Heart right ventricle (tissue), 16 donors: ENCODE measurements at places on chromosomes 4 and X.

DNA sequence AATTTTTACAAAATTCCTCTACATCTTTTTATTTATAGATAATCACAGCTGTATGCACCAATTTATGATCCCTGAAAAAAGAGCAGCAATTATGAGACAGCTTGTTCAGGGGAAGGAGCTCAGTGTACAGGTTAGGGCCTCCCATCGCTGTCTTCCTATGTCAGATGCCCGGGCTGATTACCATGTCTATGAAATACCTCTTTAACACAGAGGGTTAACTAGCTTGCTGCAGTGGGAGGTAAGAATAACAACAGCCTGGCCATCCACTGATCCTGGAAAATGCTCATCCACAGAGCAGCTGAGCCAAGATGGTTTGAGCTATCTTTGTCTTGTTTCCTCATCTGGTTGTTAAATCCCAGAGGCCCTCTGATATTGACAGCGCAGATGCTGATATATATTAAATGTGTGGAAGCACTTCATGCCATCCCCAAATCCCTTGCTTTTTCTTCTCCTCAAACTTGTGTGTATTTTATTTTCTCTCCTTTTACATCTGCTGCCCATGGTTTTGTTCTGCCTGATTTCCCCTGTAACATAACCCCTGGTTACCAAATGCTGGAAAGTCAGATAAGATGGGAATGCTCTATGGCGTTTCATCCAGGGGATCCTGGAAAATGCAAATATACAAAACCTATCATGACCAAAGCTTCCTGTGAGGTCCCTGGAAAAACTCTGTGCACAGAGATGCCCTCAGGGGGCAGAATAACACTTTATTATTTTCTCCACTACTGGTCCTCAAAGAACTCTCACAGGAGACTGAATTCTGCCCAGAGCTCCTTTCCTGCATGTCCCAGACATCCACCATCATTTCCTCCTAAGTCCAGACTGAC is 85.8 kb upstream of the PUDP start:
- no peaks in the 10 kb centered on the region for H3K36me3 ChIP-seq
- no peaks in the 10 kb centered on the region for H3K4me1 ChIP-seq
- no peak overlapping the region for H3K4me3 ChIP-seq
- H3K27ac ChIP-seq: no peak overlapping the region

- DNase-seq: no peak
- H3K4me1 ChIP-seq: peaks cover 25% of the 10 kb centered on the region
- no peak overlapping the region for H3K27ac ChIP-seq
- H3K27me3 ChIP-seq: no peaks in the 10 kb centered on the region
- H3K4me3 ChIP-seq: no peak overlapping the region
- no peaks in the 10 kb centered on the region for H3K36me3 ChIP-seq
Measured at GRCh38 chr4:186030795-186031194, 38.2 kb upstream of the TLR3 start.

- H3K4me1 ChIP-seq: no peaks in the 10 kb centered on the region
- H3K36me3 ChIP-seq: no peaks in the 10 kb centered on the region
- H3K4me3 ChIP-seq: no peak overlapping the region
- no peaks in the 10 kb centered on the region for H3K27me3 ChIP-seq
Measured at GRCh38 chrX:110167952-110168451, 149.9 kb downstream of the AMMECR1 start.

DNA sequence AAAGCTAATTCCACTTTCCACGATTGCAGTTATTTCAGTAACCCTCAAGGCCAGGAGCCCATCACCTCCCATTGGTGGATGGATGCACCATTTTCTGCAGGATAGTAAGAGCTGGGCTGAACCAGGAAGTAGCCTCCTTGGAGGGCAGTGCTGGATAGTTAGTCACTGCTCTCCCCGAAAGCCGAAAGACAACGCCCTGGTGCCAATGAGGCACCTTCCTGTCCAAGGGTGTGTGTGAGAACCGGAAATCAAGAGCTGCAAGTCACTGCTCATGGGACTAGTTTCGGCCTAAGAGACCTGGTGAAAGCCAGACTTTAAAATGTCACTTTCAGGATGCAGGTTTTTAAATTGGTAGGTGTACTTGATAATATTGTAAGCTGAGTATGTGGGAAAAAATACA is 203.8 kb upstream of the HS3ST1 start:
- no peak overlapping the region for H3K27ac ChIP-seq
- DNase-seq: no peak
- H3K27me3 ChIP-seq: no peaks in the 10 kb centered on the region
- H3K36me3 ChIP-seq: no peaks in the 10 kb centered on the region
- no peak overlapping the region for H3K4me3 ChIP-seq
- no peaks in the 10 kb centered on the region for H3K4me1 ChIP-seq
